GM12878 (cell line): ENCODE measurements at places on chromosomes 16 and 17. TPM values are rescaled to one million over a fixed set of nuclear protein-coding genes. Genes with fewer than 3 reads are reported as not detected.

- peak; percentile 69 for DNase-seq
Observed at GRCh38 chr17:74288785-74289184, 14.8 kb downstream of the DNAI2 start.

- no peak for DNase-seq
Observed at GRCh38 chr16:14301169-14302030, 230.3 kb downstream of the MRTFB start.

GRCh38 chr16:53816211-53816836 is 112.4 kb downstream of the FTO start:
- DNase-seq: no peak

- DNase-seq: no peak
Observed at GRCh38 chr17:13311306-13311705, 290.4 kb downstream of the HS3ST3A1 start.

GRCh38 chr16:25709213-25709612 is 17.5 kb downstream of the HS3ST4 start:
- no peak for DNase-seq

DNA sequence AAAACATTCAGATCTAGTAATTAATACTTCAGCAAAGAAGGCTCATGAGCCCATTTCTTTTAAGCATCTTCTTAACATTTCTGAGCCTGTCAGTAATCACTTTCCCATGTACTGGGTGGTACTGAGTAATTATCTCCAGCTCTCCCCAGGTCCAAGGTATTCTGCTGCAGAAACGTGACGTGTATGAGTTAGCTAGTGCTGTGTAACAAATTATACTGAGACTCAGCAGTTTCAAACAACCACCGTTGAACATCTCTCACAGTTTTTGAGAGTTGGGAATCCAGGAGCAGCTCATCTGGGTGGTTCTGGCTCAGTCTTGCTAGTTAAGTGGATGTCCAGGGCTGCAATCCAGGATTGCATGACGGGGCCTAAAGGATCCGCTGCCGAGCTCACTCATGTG is 25.2 kb downstream of the C16orf95 start:
- no peak for DNase-seq

DNA sequence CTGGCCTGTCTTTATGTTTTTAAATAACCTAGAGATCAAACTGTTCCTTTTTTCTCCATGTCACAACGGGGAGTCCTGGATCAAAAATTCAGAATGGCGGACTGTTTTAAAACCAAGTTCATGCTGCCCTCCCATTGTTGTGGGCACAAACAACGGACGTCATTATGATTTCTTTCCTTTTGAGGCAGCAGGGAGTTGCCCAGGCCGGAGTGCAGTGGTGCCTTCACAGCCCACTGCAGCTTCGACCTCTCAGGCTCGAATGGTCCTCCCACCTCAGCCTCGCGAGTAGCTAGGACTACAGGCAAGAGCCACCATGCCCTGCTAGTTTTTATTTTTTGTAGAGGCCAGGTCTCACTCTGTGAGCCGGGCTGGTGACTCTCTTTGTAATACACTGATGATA is 26.5 kb downstream of the NDE1 start:
- DNase-seq: no peak

- DNase-seq: no peak
Observed at GRCh38 chr17:64069143-64069542, 48.7 kb upstream of the ICAM2 start.

HSD11B2 gene
- total RNA-seq: 0.16 and 0.18 TPM in 2 replicates

SHCBP1 gene
- 25.3 and 29.8 TPM in 2 replicates for total RNA-seq

WNT3 gene
- total RNA-seq: not detected in 2 replicates

DPEP1 gene
- total RNA-seq: not detected in 2 replicates

PRCD gene
- 0.37 and 0.95 TPM in 2 replicates for total RNA-seq

KRT27 gene
- total RNA-seq: not detected in 2 replicates

TEN1 gene
- total RNA-seq: 19.1 and 20.8 TPM in 2 replicates
